ENCODE measurements at places on chromosomes 11 and 22.

- DNase-seq = no peak
Observed at GRCh38 chr11:44829838-44830237, 103.1 kb downstream of the TSPAN18 start.

GRCh38 chr22:45172881-45173585, 9.3 kb downstream of the NUP50 start:
- no peak for DNase-seq

GRCh38 chr11:34512840-34513681, 533 bp downstream of the ELF5 start:
- no peak for DNase-seq

- no peak for DNase-seq
Observed at GRCh38 chr11:121795174-121795573, 320.8 kb downstream of the BLID start.

GRCh38 chr11:130218501-130219070, 59.0 kb downstream of the ST14 start:
- no peak for DNase-seq

DNA sequence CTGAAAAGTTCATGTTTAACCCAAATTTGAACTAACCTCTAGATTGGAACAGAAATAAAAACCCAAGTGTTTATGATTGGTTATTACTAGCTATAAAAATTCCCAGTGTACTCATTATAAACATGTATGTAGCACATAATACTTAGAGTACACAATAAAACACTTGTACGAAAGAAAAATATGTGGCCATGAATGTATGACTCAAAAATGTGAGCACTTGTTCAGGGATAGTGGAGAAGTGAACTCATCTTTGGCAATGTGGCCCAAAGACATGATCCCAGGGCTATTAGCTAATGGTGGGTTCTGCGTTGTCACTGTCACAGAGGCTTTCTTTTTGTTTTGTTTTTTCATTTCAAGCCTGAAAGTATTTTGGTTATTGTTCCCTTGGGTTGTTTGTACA, 72.0 kb downstream of the PPFIBP2 start:
- no peak for DNase-seq

GRCh38 chr22:35303029-35303624, 3.4 kb downstream of the TOM1 start:
- DNase-seq = no peak
